Activated CD4-positive, CD25-positive, alpha-beta regulatory T cell treated with anti-CD3 and anti-CD28 coated beads, Interleukin-2, amount 50 U/mL, for 16 hours (primary cell): ENCODE measurements at places on chromosomes 16 and 17.

DNA sequence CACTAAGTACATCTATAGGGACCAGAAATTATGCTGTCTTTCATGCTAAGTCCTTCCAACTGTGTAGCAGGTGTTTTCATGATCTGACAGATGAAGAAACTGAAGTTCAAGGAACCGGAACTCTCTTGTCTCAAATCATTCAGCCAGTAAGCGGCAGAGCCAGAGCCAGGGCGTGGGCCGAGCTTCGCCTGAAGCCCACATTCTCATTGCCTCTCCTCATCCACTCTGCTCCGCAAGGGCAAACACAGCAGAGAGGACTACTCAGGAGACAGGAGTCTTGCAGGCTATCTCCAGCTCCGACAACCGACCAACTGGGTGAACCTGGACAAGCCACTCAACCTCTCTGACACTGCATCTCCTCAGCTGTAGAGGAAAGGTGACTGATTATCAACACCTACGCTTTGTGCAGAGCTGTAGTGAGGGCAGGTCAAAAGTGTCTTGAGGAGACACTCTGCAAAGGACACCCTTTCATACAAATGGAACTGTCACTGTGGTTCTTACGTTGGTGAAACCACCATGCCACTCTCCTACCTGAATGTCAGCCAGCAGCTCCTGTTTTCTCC, 72.9 kb downstream of the CYTH1 start:
- DNase-seq: no peak

GRCh38 chr16:58507963-58508670, 7.2 kb upstream of the SETD6 start:
- no peak for DNase-seq

DNA sequence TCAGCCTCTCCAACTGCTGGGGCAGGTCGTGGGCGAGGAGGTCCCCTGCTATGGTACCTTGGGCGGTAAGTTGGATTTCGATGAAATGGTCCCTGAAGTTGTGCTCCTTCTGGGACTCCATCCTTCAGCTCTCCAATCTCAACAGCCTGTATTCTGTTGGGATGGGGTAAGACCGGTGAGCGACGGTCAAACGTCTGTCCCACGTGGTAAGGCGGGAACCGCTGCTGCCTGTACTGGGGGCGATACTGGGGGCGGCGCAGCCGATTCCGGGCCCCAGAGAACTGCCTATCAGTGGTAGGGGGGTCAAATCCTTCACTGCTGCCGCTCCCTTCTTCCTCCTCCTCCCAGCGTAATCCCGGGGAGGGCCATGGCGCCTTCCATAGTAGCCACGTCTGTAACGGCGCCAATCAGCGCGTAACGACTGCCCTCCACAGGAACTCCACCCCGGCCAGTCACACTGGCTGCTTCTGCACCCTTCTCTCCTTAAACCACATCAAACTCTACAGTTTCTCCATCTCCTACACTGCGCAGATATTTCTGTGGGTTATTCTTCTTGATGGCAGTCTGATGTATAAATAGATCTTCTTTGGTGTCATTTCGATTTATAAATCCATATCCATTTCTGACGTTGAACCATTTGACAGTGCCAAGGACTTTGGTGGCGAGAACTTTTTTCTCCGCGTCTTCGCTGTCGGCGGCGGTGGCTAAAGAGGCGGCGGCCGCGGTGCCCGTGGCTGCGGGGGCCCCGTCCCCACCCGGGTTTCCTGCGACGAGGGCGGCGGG, 41.1 kb downstream of the AHSP start:
- DNase-seq: no peak

DNA sequence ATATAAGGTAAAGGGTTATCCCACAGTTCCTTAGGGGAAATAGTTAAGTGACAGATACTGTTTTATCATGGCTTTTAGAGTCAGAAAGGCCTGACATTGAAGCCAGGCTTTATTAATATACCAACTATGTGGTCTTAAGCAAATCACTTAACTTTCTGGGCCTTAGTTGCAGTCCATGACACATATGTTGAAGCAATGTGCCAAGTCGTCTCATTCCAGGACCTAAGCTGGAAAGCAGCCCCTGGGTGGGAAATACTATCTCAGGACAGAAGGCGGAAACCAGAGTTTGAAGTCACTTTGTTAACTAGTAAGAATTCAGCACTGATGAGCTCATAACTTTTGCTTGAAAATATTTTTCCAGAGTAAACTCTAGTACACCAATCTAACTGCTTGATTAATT, 80.0 kb downstream of the USP32 start:
- no peak for DNase-seq

GRCh38 chr17:44092051-44092450, 21.5 kb downstream of the G6PC3 start:
- no peak for DNase-seq

DNA sequence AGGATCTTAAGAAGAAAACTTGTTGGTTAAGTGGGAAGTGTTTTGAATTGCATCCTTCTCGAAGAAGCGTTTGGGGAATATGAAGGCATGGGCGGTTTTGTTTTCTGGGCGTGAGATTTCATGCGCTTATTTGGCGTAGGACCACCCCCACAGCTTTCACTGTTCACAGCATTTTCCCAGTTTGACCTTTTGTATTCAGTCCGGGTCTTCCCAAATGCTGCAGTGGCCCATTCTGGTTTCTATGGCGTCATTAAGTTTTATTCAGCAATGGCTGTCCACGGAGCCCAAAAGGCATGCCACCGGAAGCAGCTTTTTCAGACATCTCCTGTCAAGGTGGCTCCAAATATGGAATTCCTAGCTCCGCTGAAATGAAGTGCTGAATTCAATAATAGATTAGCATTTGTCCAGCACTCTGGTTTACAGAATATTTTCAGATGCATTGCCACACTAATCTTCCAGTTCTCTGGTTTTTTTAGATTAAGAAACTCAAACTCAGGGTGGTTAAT, 90.6 kb upstream of the FBXO47 start:
- DNase-seq: no peak

DNA sequence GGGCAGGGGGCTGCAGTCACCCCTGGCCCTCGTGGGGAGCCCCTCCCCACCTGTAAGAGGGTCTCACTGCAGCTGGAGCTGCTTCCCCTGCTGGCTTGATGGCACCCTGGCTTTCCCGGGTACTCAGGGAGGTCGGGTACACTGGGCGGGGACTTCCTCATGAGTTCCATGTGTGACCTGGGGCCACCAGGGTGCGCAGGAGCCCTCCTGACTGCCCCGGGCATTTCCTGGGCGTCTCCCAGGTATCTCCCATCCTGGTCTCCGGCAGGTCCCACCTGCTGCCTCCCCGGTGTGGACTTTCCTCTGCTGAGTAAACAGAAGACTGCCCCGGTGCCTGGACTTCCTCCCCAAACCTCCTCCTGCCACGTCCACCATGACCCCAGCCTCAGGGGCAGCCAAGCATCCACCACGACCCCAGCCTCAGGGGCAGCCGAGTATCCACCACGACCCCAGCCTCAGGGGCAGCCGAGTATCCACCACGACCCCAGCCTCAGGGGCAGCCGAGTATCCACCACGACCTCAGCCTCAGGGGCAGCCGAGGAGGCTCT, 40.9 kb downstream of the CBFA2T3 start:
- no peak for DNase-seq
